ENCODE measurements at places on chromosomes 16 and 17. TPM values are rescaled to one million over a fixed set of nuclear protein-coding genes. Genes with fewer than 3 reads are reported as not detected.

GRCh38 chr17:68260051-68260762, 12.4 kb downstream of the AMZ2 start:
- DNase-seq: no peak

DNA sequence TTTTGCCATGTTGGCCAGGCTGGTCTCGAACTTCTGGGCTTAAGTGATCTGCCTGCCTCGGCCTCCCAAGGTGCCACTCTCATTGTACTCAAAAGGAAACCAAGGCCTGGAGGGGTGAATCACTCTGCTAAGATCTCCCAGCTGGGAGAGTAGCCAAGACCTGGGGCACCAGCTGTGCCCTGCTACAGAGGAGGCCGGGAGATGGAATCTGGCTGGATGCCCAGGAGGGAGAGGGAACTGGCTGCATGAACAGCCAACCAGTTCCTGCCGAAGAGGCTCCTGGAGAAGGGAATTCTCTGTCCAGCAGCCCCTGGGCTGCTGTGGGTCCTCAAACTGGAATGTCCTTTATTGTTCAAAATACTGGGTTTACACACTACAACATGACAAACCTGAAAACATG, 238.7 kb upstream of the CIBAR2 start:
- peak; percentile 68 for DNase-seq

DNA sequence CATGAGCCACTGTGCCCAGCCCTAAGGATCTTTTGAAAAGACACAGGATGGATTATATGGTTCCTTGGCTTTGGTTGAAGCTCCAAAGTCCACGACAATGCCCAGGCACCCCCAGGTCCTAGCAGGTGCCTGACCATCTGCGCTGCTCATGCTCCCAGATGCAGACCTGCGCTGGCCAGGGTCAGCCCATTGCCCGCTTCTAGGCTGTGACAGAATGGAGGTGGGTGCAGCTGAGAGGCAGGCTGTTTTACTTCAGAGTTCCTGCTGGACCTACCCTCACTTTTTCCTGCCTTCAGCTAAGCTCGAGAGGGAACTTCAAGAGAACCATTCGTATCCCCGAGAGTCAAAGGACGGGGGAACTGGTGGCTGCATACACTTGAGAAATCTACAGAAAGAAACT, 60.5 kb downstream of the AMFR start:
- DNase-seq: no peak

DNA sequence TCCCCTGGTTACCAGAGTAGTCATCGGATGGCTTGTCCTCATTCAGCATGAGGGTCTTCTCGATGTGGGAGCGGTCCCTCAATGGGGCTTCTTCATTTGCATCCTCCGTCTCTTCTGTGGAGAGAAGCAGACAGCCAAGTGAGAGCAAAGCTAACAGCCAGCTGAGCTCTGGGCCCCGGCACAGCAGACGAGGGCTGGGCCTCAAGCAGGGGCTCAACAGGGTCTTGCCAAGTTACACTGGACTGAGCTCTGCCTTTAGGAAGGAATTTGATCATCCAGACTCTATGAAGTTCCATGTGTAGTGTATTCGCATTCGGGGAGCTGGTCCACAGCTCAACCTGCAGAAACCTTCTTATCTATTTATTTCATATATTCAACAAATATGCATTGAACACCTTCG, 37.4 kb downstream of the SRL start:
- DNase-seq: no peak

GRCh38 chr17:78684026-78684425, 98.0 kb downstream of the CYTH1 start:
- no peak for DNase-seq

DNA sequence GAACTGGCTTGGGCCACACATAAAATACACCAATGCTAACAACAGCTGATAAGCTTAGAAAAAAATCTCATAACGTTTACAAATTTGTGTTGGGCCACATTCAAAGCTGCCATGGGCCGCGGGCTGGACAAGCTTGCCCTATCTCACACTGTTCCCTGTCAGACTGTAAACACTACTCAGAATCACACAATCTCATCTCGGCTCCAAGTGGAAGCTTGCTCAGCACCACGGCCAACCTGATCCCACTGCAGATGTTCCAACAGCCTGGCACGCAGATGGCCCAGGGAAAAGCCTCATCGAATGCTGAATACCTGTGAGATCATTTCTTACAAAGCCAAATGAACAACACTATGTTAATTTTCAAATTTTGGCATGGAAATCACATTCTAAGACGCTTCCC, 125.8 kb downstream of the ANKRD11 start:
- no peak for DNase-seq

DNA sequence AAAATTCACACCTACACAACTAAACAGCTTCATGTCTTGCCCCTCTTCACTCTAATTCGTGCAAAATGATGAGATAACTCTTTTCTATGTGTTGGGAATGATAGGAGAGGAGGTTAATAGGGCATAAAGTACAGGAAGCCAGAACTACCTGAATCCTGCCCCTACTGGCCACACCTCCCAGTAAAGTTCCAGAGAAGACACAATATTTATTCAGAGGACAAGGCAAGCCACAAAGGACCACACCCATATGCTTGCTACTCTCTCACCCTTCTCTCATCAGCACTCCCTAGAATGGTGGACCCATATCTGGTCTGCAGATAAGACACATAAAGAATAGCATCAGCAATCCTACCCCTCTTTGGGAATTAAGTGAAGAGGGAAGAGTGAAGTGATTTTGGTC, 74.6 kb downstream of the ZNF18 start:
- DNase-seq: no peak

GRCh38 chr16:9602189-9602588, 510.7 kb downstream of the HAPSTR1 start:
- DNase-seq: no peak

- DNase-seq: no peak
Measured at GRCh38 chr16:27108051-27108770, 41.5 kb downstream of the C16orf82 start.

- DNase-seq: no peak
Measured at GRCh38 chr16:81487301-81487720, 42.7 kb downstream of the CMIP start.

DNA sequence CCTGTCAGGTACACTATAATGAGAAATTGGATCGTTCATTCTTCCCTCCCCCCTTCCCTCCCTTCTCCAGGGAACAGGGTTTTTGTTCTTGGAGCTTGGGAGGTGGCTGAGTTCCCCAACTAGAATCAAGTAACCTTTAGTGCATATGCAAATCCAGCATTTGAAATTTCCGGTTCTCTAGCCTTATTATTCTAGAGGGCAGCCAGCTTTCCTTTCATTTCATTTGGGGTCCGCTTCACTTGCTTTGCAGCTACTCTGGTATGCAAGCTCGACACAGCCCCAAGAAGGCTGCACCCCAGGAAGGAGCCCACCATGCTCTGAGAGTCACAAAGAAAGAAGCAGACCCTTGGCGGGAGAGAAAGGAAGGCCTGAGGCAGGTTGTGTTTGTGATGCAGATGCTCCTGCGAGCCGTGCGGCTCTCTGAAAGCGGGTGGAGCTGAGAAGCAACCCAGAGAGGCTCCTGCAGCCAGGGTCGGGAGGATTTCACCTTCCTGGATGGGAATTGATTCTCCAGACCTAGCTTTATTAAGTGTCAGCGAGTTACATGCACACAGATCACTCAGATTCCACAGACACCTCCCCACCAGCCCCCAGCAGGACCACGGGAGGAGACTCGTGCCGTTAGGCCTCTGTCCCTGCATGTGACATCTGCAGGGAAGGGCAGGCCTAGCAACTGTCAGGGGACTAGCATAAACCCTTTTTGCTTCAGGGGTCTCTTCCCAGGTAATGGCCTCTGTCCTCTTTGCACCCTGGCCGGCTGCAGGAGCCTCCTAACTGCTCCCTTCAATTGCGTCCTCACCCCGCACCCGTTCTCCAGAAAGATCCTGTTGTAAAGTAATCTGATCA, 34.5 kb downstream of the PMM2 start:
- no peak for DNase-seq

GRCh38 chr17:57720386-57721035, 24.6 kb downstream of the CCDC182 start:
- no peak for DNase-seq

GRCh38 chr16:3993052-3993785, 112.7 kb upstream of the CREBBP start:
- no peak for DNase-seq

GRCh38 chr17:42568341-42569111, 1.6 kb downstream of the MLX start:
- no peak for DNase-seq

Gene NUP88
- polyA plus RNA-seq: 91.8 TPM

Gene CD79B
- polyA plus RNA-seq: 2.1 TPM

Gene C17orf113
- 4.7 TPM for polyA plus RNA-seq

Gene COG7
- polyA plus RNA-seq: 39.4 TPM

Gene MYO15A
- polyA plus RNA-seq: 3.9 TPM

Data from left kidney (tissue), 8 donors.